ENCODE measurements at places on chromosomes 5 and 9.

GRCh38 chr5:84255315-84255714 lies 129.4 kb downstream of the EDIL3 start:
- DNase-seq = no peak

GRCh38 chr9:69131682-69132081 lies 42.4 kb upstream of the TJP2 start:
- no peak for DNase-seq

- DNase-seq = no peak
Measured at GRCh38 chr5:111138096-111138495, 45.9 kb downstream of the WDR36 start.

DNA sequence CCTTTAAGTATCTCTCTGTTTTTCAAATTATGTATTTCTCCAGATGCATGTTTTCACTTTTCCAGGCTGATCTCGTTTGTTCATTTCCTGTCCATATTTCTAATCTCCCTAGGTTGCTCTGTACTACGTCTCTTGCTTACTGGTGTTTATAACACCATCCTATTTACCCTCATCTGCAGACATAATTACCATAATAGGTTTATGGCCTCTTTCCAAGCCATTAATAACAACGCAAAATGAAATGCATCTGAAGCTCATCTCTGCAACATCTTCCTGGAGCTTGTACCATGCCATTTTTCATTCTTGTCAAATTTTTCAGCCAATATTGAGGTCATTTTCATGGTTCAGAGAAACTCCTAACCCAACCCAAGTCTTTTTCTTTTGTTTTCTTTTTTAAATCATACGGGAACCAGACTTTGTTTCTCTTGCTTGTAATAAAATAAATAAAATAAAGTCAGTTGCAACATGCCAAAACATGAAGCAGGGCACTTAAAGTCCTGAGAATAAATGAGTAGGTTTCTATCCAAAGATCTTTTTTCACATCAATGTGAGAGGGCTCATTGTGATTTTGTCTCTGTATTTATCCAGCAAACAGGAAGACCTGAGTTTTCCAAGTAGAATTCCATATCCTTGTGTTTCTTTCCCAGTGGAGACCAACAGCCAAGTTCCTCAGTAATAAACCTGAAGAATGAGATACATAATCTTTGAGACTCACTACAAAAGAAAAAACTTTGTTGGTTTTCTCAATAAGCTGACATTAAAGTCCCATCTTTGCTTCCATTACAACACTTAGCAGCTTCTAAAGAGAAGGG lies 37.0 kb downstream of the DPYSL3 start:
- no peak for DNase-seq

- DNase-seq = no peak
Measured at GRCh38 chr5:96248131-96248530, 184.9 kb downstream of the PCSK1 start.

DNA sequence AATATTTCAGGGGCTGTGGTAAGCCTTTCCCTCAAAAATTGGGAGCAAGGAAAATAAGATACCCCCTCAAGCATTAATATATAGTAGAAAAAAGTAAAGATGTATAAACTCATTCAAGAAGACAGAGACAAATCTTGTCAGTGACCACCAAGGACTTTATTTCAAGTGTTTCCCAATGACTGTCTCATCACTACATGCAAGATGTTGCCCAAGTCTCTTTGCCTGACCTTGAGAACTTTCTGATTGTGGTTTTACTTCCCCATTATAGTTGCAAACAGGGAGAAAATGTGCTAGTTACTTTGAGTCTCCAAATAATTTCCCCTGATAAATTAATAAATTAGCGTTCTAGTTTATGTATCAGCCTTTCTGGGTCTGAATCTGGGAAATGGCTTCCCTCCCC lies 4.0 kb upstream of the SLC46A2 start:
- no peak for DNase-seq

DNA sequence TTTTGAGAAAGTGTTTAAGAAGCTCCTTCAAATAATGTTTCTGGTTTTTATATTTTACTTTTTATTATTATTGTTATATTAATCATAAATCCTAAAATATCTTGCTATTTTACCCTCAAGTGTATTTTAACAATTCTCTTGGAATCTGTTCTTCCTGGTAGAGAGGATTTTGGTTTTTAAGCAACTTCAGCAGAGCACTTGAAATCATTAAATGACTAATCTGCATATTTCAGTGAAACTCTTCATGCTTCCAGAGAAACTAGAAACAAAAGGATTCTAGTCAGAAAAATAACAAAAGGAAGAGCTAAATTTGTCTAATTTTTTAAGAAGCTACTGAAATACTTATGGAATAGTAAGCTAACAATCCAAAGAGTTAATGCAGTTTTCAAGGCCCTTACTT lies 1057.3 kb downstream of the TLE1 start:
- DNase-seq = no peak

DNA sequence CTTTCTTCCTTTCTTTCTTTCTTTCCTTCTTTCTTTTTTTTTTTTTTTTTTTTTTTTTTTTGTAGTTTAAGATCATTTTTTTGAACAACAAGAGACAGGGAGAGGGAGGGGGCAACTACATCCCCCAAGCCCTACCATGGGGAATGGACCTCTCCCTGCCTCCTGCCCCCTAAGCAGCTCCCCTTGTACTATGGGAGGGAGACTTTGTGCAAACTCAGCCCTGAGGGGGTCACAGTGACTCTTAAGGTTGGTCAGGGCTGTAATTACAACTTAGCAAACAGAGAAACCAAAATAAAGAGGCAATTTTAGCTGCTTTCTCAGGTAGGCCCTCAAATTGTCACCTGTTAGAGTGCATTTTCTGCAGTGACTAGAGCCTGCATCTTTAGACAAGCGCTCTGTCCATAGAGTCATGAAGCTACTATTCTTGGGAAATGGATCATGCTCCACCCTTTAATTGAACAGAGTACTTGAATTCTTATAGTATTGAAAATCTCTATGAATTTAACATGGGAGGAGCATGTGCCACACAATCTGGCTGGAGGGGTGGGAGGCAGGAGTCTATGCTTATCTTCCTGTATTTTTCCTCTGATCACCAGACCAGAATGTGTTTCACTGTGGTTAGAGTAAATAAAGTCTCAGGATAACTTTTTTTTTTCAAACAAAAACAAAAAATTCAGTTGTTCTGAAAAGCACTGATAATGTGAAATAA lies 24.3 kb upstream of the PIK3R1 start:
- no peak for DNase-seq

DNA sequence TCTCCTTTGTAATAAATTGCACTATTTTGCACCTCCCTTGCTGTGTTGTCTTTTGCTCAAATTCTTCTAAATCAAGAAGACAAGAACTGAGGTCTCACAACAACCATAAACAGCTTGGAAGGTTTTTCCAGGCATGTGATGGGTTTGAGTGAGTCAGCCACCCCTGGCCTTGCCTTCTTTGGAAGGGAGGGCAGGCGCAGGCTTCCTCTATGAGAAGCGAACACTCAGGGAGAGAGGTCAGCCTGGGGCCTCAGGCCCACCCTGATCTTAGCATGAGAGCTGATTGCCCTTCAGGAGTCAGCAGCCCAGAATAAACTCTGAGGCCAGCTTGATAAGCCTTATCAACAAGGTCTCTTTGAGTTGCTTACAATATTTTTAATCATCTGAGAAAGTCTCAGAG lies 31.6 kb downstream of the S1PR3 start:
- no peak for DNase-seq

GRCh38 chr5:172733131-172733973 lies 37.6 kb downstream of the DUSP1 start:
- DNase-seq = no peak

DNA sequence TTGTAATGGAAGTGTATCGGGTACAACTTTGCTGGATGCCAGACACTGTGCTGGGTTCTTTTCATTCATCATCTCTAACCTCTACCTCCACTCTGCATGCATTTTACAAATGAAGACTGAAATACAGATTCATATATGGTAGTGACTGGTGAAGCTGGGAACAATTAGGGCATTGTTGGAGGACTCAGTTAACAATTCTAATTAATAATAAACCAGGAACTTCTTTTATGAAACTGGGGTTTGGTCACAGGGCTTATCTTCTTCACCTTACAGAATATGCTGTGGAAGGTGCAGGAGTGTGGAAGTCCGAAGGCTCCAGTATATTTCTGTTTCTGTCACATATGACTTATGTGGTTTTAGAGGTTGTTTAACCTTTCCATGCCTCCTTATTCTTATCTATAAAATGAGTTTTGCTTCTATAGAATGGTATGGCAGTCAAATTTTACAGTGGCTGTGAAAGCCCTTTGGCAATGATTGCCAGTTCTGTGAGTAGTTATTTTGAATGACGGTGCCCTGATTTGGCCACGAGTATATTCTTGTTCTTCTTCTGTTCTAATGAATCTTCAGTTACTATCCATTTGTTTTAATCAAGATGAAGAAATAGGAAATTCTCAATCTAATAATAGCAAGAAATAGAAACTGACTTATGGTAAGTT lies 284.7 kb downstream of the GABRB2 start:
- no peak for DNase-seq

GRCh38 chr5:74991522-74991921 lies 60.8 kb downstream of the GCNT4 start:
- no peak for DNase-seq

- no peak for DNase-seq
Measured at GRCh38 chr5:154325566-154325965, 120.2 kb upstream of the SAP30L start.

- DNase-seq = no peak
Measured at GRCh38 chr5:6541256-6542013, 91.4 kb downstream of the NSUN2 start.

GRCh38 chr5:4514067-4514648 lies 626.0 kb upstream of the ADAMTS16 start:
- no peak for DNase-seq

DNA sequence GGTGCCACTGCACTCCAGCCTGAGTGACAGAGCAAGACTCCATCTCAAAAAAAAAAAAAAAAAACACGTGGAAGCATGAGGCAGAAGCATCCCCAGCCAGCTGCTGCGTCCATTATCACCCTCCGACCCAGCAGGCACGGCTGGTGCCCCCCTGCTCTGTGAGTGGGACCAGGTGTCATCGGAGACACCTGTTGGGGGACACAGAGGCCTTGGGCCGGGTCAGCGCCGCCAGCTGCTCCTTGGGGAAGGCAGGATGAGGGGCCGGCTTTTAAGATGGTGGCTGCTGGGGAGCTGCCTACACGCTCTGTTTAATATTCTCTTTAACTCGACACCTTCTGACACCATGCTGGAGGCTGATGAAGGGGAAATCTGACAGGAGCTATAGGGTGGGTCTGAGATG lies 80.2 kb upstream of the RUFY1 start:
- no peak for DNase-seq

DNA sequence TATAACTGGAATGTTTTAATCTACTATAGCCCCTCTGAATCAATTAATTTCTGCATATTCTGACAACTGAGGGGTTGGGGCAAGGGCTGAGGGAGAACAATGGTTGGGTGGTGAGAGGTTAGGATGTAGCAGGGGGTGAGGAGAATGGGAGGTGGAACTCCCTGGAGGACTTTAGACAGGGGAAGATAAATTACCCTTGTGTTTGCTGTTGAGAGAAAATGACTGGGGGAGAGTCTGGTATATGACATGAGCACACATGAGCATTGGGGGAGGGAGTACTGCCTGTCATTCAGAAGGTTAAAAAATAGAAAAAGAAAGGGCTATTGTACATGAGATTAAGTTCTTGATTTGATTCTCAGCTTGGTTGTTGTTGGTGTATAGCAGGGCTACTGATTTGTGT lies 37.2 kb upstream of the PAPPA start:
- no peak for DNase-seq

Measured in T-helper 2 cell (primary cell).